ENCODE measurements at places on chromosomes 4 and X.

DNA sequence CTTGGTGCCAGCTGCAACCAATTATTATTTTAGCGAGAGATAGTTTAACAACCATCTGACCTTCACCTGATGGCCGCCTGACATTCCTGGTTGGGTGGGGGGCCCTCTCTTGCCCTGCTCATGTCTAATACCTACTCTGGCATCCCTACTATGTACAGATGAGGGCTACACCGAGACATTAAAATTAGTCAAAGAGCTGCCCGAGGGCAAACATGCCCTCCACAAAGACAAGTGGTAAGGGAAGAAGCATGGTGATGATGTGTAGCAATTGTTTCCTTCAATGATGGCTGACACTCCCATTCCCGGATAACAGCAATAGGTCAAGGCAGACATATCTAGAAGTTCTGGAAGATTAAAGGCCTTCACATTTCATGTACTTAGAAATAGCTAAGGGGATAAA is 49.6 kb downstream of the MAP7D3 start:
- no peak for DNase-seq

DNA sequence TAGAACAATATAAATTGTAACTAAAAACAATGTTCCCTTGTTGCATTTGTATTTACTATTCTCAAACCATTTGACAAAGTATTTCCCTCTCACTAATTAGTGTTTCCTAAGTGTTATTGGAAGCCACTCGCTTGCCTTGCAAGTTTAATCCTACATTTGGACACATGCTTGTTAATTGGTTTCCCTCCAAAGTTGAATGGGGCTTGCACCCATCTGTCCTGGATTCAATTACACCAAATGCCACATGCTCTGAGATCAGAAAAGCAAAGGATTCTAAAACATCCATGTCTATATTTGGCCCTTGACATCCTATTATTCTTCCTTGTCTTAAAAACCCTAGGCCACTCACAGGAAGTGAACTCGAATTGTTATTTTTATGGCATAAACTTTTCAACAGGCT is 146.6 kb downstream of the AMELX start:
- no peak for DNase-seq

- no peak for DNase-seq
These were observed 163.8 kb downstream of the ATRX start for GRCh38 chrX:77622233-77622632.

DNA sequence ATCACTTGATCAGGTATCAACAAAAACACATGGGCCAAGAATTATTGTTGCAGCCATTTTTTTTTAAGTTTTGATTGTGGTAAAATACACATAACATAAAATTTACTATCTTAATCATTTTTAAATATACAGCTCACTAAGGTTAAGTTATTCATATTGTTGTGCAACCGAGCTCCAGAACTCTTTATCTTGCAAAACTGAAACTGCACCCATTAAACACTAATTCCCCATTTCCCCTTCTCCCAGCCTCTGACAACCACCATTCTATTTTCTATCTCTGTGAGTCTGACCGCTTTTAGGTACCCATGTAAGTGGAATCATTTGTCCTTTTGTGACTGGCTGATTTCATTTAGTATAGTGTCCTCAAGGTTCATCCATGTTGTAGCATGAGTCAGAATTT is 126.2 kb upstream of the NDP start:
- no peak for DNase-seq

DNA sequence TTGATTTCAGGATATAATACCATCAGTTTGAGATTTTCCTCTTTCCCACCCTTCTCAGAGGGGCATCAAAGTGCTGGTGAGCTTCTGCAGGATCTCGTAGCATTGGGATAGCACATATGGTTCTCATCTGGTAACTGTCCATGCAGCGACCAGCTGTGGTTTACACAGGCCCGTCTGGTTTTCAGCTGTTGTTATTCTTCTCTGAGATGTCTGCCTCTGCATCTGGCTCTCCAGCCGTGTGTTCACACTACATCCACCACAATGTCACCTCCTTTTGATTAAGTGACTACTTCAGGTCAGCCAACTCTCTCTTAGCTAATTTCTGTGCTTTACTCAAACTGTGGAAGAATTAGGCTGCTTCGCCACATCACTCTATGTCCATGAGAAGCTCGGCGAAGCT is 676.7 kb upstream of the TENM3 start:
- no peak for DNase-seq

- no peak for DNase-seq
These were observed 88.2 kb downstream of the PHOX2B start for GRCh38 chr4:41660352-41660751.

DNA sequence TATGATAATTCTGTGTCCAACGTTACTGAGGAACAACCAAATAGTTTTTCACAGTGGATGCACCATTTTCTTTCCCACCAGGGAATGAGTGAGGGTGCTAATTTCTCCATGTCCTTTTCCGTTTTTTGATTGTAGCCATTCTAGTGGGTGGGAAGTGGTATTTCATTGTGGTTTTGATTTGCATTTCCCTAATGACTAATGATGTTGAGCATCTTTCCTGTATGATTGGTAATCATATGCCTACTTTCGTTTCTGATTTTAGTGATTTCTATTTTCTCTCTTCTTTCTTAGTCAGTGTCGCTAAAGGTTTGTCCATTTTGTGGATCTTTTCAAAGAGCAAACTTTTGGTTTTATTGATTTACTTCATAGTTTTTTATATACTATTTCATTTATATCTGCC is 32.1 kb upstream of the TEX13D start:
- no peak for DNase-seq

- DNase-seq = no peak
These were observed 94.9 kb upstream of the MYOZ2 start for GRCh38 chr4:119040694-119041185.

- no peak for DNase-seq
These were observed 3.2 kb downstream of the SLC9A7 start for GRCh38 chrX:46755671-46756070.
